Cardiac septum (tissue), 1 donor: ENCODE measurements at places on chromosomes 2 and 18. TPM values are rescaled to one million over a fixed set of nuclear protein-coding genes. Genes with fewer than 3 reads are reported as not detected.

- peak; percentile 61 for DNase-seq
Measured at GRCh38 chr2:230914886-230915285, 10.2 kb downstream of the GPR55 start.

DNA sequence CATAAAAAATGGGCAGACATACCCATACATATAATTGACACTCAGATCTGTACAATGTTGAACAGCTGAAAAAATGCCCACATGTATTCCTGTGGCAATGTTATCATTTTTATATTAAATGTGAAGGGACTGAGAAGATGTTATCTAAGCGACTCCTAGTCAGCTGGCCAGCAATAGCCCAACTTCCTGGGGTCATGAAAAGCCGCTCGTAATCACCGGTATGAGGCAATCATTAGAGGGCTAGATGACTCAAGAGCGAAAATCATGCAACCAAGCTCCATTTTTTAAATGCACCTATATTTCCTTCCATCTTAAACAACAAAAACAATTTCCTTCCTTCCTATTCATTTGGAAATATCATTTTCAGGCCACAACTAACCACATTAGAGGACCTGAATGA is 274.6 kb upstream of the CCDC68 start:
- DNase-seq = no peak

DNA sequence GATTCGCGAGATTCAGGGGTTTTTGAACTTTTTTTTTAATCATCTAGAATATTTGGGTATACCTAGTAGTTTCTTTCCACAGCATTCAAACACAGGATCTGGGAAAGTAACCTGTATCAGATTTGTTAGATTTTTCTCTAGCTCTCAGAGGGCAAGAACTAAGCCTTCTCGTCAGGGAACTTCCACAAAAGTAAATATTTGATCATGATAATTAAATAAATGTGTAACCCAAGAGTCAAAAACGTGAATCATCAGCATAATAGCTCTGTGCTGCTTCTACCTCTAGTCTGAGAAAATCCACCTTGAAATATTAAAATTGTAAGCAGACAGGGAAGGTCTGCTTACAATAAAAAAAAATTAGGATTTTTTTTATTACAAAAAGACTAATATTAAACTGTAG is 225.7 kb upstream of the SPOPL start:
- no peak for DNase-seq

DNA sequence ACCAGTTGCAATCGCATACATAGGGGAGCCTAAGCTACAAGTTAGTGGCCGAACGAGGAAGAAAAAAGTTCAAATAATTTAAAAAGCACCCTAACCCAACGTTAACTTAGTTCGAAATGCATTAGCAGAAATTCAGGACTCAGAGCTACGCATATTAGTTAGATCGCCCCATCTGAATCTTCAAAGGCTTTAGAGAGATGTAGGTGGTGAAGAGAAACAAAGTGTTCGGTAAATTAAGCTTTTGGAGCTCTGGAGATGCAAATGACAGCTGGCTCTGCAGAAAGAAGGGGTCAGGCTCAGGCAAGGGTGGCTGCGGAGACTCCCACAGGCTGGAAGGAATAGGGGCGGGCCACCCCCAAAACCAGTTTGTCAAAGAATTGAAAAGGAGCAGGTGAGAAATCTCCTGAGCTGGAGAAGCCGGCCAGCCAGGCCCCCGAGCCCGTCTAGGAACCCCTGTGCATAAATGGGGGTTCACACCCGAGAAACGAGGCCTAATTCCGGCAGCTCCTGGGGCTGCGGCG is 621 bp downstream of the TXNL1 start:
- no peak for DNase-seq

The PLCL1 gene
- 82.5 TPM for total RNA-seq

The IL1R1 gene
- total RNA-seq = 27.7 TPM
